SJSA1 (cell line): ENCODE measurements at places on chromosomes 6 and 20.

- no peak for DNase-seq
These were observed 2.8 kb upstream of the CDH22 start for GRCh38 chr20:46311039-46311650.

- peak; percentile 28 for DNase-seq
These were observed 24.2 kb downstream of the PRDM1 start for GRCh38 chr6:106110164-106110826.

- DNase-seq: peak; percentile 54
These were observed 117.3 kb downstream of the OPRM1 start for GRCh38 chr6:154156135-154156896.

DNA sequence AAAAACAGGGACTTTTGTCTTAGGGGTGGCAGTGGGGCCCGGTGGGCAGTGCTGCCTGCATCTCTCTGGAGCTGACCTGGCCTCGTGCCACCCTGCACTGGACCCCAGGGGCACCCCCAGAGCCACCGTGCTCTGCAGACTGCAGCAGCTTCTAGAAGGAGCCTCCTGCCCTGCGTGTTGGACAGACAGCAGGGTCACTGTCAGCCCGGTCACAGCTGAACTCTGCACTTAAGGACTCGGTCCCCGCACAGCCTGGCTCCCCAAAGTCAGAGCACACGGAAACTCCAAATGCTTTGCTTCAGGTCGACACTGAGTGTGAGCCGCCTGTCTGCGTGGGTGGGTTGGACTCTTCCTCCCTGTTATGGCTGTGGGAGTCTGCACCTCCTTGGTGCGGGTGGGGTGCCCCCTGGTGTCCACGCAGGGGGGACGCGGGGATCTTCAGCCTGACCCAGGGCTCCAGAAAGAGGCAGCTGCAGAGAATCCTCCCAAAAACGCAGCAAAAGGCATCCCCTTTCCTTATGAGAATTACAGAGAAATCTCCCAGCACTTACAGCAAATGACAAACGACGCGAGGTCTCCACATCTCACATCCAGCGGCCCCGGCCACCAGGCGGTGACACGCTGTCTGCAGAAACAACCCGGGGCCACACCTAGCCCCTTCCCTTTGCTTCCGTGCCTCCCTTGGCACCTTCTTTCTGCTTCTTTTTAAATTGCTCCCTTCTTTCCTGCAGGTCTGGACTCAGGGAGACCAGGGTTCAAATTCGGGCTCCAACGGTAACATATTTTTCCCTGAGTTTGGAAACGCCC is 36.3 kb upstream of the DACT2 start:
- no peak for DNase-seq

- no peak for DNase-seq
These were observed 1.5 kb downstream of the FAM162B start for GRCh38 chr6:116763906-116764628.
